ENCODE measurements at places on chromosomes 16 and 17.
A peak's percentile ranks its signal among the peaks of the same experiment; 100 is the strongest.

- DNase-seq: no peak
These were observed 214.0 kb upstream of the MPHOSPH6 start for GRCh38 chr16:82384017-82384416.

- DNase-seq: no peak
These were observed 21.2 kb upstream of the EIF1 start for GRCh38 chr17:41667280-41668041.

DNA sequence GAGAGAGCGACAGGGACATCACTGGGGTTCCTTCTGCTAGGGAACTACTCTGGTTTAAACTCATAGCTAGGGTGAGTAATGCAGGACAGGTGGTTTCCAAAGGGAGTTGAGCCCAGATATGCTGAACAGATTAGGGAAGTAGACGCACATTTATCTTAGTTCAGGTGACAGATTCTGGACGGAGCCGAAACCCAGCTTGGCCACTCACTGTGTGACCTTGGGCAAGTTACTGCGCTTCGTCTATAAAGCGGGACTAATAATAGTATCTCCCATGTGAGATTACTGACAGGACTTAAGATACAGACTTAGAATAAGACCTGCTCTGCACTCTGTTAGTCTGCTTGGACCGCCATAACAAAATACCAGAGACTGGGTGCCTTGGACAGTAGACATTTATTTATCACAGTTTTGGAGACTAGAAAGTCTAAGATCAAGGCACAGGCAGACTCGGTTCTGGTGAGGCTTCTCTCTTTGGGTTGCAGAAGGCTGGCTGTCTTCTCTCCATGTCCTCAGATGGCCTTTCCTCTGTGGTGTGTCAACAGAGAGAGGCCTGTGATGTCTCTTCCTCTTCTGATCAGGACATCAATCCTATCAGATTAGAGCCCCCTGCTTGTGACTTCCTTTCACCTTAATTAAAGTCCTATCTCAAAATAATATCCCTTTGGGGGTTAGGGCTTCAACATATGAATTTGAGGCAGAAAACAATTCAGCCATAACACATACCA, 12.1 kb downstream of the SCNN1G start:
- no peak for DNase-seq

GRCh38 chr16:88349903-88350900, 32.6 kb upstream of the ZNF469 start:
- no peak for DNase-seq

DNA sequence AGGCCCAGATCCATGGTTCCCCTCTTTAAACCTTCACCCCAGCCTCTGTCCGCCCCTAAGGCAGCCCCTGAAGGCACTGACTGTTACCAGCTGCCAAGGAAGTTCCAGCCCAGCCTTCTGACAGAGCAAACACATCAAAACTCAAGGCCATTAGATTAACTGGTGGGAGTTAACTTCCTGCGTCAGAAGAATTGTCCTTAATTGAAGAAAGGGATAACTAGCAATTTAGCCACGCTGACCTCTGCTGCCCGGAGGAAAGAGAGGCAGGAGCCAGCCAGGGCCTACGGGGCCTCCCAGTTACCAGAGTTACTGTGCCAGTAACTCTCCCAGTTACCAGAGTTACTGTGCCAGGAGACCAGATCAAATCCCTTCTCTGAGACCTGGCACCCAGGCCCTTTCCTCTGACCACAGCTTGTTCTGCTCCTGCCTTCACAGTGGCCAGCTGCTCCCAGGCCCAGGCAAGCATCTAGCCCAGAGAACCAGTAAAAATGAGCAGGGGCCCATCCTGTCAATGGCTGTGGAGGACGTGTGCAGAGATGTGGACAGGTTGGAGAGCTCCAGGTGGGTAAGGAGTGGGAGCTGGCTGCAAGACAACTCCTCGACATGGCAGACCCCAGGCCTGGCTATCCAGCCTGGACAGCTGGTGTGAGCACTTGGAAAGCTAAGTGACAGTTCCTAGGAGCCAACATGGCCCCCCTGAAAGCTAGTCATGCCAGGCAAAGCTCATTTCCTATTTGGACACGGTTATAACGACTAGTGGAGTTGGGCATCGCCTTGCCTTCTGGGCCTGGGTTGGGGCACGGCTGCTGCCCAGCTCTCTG, 2.8 kb upstream of the PITPNM3 start:
- no peak for DNase-seq

GRCh38 chr16:88784856-88785105, 239 bp downstream of the PIEZO1 start:
- DNase-seq: no peak

- no peak for DNase-seq
These were observed 11.7 kb downstream of the DNAJA3 start for GRCh38 chr16:4437366-4437765.

- no peak for DNase-seq
These were observed 558 bp upstream of the ZFHX3 start for GRCh38 chr16:73048292-73049080.

- DNase-seq: no peak
These were observed 136.1 kb downstream of the RAB11FIP4 start for GRCh38 chr17:31527606-31528005.

- DNase-seq: no peak
These were observed 52.5 kb upstream of the DHX40 start for GRCh38 chr17:59512844-59513385.

DNA sequence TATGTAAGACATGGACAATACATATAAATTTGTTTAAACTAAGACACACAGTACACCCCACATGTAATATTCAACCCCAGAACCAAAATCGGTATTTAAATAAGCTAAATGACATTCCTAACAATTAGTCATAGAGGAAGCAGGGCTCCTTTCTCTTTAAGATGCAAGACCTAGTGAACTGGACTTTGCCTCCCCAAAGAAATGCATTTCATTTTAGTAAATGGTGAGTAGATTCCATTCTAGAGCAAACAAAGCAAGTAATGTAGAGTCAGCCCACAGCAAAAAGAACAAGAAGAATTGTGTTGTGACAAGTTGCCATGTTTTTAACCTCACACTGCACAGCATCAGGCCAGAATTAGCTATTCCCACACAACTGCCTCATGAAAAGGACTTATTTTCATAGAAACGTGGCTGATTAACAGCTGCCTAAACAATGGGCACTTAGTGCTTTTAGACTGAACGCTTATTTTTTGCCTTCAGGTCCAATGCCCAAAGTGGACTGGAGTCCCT, 14.4 kb downstream of the DNAJC7 start:
- DNase-seq: no peak

DNA sequence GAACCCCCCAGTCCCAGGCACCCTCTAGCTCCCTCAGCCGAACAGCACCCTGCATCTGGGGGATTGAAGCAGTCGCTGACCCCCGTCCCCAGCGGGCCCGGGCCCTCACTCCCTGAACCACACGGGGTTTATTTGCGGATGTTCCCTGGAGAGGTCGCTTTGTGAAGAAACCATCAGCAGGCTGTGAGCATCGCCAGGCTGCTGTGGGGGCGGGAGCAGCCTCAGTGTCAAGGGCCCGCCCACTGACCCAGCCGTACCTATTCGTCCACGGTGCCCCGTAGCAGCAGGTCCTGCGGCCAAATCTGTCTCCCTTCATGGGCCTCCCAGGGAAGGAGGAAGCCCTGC, 6.4 kb upstream of the RAB40C start:
- DNase-seq: no peak

DNA sequence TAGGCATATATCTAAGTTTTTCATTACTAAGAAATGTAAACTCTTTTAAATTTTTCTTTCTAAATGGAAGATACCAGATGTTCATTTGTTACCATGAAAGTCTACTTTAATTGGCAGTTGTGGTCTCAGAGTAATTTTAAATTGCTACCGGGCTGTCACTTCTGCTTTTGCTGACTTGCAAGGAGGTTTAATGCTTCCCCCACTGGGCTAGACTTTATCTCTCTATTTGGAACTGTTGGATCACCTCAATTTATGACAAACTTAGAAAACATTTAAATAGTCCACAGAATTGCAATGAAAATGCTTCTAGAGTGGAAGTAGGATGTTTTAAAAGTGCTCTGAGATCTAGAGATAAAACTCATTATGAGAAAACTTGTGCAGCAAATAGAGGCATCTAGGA, 479.8 kb upstream of the GOT2 start:
- no peak for DNase-seq

DNA sequence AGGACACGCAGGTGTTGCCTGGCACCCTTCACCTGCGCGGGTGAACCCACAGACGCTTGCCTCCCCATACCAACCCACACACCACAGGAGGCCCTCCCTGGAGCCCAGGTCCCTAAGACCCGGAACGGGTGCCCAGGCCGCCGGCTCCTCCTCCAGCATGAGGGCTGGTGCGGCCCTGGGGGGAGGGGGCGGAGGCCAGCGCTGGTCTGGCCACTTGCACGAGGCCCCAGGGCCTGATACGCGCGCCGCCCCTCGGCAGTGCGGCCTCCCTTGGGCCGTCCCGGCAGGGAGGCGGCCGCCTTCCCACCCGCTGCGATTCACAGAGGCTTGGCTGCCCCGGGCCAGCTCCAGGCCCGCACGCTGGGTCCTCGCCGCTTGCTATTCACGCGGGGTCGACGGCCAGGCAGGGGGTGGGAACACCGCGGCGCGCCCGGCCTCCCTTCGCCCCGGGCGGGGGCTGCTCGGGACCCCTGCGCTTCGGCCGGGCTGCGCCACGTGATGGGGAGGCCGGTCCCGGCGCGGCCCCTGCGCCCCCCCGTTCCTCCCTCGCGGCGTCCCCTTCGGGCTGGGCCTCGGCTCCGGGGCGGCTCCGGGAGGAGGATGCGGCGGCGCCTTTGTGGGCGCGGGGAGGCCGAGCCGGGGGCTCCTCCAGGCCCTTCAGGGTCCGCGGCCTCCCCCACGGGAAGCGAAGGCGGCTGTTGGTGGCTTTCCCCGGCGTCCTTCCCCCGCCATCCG, 685 bp downstream of the FASN start:
- peak; percentile 30 for DNase-seq

DNA sequence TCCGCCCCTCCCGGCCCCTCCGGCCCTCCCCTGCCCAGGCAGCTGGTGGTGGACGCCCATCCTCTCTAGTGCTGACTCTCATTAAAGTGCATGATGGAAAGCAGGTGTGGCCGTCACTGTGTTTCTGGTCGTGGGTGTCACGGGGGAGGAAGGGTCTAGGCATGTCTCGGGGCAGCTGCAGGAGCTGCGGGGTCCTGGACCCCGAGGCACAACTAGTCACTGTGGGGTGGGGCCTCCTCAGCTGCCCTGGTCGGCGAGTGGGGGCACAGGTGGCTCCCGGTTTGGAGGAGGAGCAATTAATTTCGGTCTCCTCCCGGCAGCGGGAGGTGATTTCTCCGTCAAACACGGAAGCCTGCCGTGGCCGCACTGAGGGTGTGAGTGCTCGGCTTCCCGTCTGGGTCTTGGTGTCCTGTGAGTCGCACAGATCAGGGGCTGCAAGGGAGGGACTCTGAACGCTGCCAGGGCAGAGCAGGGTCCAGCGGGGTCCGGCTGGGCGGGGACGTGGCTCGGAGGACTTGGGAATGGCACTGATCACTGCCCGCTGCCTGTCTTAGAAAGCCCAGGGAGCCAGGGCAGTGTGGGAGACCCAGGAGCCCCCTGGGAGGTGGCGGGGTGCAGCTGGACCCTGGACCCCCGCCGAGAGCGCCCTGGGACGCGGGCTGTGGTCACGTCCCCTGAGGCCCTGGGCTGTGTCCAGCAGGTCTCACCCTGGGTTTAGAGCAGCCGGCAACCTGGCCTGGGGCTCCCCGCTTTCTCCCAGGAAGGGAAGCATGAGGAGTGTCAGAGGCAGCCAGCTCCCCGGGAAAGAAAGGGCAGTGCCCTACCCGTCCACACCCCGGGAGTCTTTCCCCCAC, 3.3 kb downstream of the TPSD1 start:
- no peak for DNase-seq

DNA sequence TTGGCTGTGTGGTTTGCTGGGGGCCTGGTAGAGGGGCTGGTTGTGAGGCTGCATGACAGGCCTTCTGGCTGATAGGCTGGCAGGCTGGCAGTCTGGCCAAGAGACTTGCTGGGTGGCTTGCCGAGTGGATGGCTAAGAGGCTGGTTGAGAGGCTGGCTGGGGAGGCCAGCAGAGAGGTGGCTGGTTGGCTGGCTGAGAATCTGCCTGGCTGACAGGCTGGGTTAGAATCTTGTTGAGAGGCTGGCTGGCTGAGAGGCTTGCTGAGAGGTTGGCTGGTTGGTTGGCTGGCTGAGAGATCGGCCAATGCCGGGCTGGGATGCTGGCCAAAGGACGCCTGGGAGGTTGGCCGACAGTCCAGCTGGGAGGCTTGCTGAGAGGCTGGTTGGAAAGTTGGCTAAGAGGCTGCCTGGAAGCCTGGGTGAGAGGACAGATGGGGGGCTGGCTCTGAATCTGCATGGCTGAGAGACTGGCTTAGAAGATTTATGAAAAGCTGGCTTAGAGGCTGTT, 35.9 kb upstream of the ACSM2B start:
- DNase-seq: no peak

DNA sequence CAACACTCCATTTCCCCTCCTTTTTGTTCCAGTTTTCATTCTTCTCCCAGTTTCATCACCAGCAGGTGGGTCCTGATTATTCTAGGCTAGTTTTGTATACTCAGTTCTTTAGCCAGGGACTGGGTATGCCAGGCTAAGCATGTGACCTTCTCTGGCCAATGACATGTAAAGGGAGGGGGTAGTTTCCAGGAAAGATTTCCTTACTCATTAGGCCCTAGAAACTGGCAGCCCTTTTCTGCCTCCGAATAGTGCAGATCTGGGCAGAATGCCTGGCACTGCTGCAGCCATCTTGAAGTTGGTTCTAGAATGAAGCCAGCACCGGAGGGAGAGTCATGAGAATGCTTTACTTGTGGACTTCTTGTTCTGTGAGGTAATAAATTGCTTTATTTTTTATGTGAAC, 126.9 kb upstream of the AXIN2 start:
- DNase-seq: no peak
